ENCODE measurements at places on chromosomes 3 and 15.

- no peak for DNase-seq
Observed at GRCh38 chr15:51076524-51077220, 18.0 kb downstream of the TNFAIP8L3 start.

DNA sequence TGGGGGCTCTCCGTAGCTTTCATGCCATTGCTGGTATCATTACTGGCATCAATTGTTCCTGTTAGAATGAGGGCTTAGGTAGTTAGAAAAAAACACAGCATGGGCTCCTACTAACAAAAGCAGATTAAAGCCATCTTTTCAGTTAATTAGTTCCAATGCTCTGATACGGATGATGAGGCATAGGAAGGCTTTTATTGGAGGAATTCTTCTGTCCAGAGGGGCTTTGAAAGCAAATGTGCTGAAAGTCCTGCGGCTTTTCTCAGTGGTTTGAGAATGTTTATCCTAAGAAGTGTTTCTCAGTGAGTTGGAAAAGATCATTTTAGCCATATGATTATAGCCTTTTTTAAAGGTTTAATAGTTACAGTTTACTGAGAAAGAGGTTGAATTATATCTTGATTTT is 198.5 kb downstream of the THSD4 start:
- DNase-seq, result no peak

- DNase-seq, result no peak
Observed at GRCh38 chr3:23162934-23163333, 40.2 kb upstream of the UBE2E2 start.

- DNase-seq, result peak; percentile 4
Observed at GRCh38 chr3:25427942-25428788, at the start of gene RARB. Gene RARB, plus strand, starts transcription at chr3:25428263. Its CDS starts 469 bp downstream, at chr3:25428732.

GRCh38 chr15:55221090-55222011 is 24.6 kb upstream of the RSL24D1 start:
- DNase-seq, result no peak

- no peak for DNase-seq
Observed at GRCh38 chr3:133933097-133934024, 37.7 kb upstream of the RAB6B start.

GRCh38 chr15:50698101-50698500 is 11.5 kb upstream of the TRPM7 start:
- no peak for DNase-seq

DNA sequence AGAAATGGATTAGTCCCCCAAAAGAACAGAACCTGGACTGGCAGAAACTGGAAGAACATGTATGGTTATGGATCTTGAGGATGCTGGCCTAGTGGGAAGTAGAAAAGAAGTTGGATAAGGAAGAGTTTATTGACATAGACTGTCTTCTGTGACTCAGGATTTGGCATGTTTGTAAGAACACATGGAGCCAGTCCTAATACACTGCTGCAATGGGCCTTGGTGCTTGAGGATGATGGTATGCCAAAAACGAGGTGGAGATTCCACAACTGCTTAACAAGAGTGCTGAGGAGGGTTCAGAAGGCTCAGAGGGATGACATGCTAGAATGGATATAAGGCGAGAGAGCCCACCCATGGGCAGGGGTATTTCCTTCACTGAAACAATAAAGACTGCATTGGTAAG is 22.4 kb downstream of the LZTFL1 start:
- DNase-seq, result no peak

- DNase-seq, result no peak
Observed at GRCh38 chr3:32216172-32216783, 22.2 kb upstream of the CMTM8 start.

DNA sequence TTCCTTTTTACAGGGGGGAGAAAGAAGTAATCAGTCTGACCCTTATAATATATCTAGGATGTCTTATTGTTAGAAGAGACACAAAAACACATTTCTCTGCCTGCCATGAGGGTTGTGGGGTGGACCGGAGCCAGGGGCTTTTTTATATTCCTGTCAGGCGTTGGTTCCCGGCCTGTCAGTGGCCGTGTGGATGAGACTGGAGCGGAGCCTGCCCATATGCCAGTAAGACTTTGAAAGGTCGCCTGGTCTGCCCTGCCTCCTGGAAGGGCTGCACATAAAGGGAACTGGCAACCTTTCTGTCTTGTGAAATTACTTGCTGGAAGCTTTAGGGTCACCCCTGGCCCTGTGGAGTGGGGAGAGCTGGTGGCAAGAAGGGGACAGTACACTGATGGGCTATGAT is 34.7 kb downstream of the MAP3K13 start:
- DNase-seq, result no peak

- no peak for DNase-seq
Observed at GRCh38 chr3:38327335-38328009, 19.1 kb upstream of the XYLB start.

DNA sequence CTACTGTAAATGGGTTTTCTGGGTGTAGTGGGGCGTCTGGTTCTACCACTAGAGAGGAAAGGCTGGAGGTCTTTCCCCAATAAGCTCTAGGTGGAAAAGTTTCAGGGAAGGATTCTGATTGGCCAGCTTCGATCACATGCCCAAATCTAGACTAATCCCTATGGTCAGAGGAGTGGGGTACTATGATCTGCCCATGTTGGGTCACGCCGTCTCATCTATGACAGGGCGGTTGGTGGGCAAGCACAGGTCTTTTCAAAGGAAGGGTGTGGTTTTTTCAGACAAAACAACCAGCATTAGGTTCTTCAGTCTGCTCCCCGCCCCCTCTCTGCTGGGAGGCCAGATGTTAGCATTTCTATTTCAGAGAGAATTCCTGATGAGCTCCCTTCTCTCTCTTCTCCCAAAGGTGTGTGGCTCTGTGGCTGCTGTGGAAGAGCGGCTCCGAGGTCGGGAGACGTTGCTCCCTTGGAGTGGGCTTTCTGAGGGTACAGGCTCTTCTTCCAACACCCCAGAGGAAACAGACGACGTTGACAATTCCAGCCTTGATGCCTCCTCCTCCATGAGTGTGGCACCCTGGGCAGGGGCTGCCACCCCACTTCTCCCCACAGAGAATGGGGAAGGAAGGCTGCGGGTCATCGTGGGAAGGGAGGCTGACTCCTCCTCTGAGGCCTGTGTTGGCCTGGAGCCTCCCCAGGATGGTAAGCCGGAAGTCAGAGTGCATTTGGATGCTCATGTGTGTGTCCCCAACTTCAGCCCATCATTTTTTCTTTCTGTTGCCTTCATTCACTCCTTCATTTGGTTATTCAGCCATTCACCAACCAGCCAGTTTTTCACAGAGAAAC is 9.7 kb upstream of the TATDN2 start:
- DNase-seq, result no peak

GRCh38 chr3:191244242-191244867 is 45.3 kb downstream of the OSTN start:
- DNase-seq, result peak; percentile 1

DNA sequence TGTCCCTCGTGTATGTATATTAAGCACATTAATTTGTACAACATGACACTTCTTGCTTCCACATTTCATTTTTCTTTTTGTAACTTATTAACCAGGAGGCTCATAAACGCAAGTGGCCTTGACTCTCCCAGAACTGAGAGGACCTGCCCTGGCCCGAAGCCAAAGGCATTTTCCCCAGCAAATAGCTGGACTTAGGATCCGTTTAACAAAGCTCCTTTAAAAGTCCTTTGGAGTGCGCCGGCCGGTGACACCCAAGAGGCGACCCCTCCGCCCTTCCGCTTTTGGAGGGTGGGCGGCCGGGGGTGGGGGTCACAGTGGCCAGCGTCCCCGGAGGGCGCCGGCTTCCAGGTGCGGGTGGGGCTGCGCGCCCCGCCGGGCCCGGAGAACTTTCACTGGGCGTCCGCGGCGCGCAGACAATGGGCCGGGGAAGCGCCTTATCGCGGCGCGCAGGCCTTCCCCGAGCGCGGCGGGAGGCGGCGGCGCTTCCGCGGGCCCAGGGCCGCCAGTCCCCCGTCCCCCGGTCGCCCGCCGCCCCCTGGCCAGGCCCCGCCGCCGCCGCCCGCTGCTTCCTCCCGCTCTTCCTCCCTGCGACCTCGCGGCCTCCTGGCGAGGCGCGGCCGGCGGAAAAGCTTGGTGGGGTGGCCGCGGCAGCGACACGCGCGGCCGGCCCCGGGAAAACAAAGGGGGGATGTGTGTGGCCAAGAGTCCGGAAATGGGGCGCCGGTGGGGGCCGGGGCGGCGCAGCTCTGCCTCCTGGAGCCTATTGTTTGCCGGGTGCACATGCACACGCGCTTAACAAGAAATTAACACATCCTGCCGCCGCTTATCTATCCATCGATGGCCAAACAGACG is 613.4 kb downstream of the MCTP2 start:
- no peak for DNase-seq
